ENCODE measurements at places on chromosomes 11 and 22.

GRCh38 chr22:46546466-46547178, 9.2 kb upstream of the CELSR1 start:
- no peak for DNase-seq

DNA sequence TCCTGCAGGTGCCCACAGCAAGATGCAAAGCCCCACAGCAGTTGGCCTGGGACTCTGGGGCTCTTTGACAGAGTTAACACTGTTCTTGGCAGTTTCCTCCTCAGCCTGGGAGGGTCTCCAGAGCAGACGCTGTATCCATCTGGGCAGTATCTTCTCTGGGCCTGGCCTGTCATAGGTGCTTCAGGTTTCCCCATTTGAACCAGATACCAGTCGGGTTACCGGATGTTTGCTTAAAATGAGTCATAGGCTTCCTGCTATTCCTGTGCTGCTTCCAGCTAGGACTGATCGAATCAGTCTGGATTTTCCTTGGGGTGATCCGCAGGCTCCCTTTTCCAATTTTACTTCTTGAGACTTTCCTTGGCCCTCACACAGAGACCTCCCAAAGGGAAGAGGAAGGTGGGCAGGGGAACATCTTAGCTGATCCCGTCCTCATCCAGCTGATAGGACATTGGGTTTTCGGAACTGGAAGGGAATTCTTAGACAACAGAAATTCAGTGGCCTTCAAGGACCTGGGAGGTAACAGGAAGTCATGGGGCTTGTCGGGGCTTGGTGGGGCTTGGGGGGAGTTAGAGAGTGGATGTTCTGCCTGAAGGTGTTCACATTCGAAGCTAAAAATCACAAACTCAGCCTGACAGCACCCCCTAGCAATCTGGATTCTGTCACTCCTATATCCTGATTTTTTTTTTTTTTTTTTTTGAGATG, 2.4 kb upstream of the RANGAP1 start:
- no peak for DNase-seq

- no peak for DNase-seq
These were observed 94.9 kb downstream of the SLC17A6 start for GRCh38 chr11:22433094-22433455.

DNA sequence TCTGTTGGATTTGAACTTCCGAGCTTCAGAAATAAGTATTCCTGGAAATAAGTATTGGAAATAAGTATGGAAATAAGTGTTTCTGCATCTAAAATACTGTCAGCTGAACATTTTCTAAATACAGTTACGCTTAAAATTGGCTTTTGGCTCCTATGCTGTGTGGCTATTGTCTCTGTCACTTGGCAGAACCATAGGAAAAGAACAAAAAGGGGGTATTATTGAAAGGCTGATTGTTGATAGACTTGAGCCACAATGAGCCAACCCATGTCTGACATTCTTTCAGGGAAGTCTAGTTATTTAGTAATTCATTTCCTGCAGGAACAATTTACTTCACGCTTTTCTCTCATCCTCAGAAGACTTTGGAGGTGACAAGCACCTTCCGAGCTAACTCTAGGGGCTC, 32.5 kb upstream of the LARGE1 start:
- DNase-seq: no peak

DNA sequence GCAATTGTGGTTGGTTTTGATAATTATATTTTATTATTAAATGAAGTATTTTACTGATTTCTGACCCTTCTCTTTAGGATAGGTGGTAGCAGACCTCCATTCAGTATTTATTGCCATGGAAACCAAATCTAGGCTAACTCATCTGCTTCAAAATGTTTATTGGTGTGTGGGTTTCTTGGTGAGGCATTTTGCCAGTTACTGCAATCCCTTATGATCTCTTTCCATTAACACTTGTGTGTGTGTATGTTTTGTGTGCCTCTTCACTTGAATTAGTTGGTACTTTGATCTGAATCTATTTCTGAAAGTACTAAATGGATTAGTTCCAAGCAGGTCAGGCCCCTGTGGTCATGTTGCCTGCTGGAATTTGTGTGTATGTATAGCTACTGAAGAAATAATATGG, 184.4 kb upstream of the C11orf87 start:
- DNase-seq: no peak

DNA sequence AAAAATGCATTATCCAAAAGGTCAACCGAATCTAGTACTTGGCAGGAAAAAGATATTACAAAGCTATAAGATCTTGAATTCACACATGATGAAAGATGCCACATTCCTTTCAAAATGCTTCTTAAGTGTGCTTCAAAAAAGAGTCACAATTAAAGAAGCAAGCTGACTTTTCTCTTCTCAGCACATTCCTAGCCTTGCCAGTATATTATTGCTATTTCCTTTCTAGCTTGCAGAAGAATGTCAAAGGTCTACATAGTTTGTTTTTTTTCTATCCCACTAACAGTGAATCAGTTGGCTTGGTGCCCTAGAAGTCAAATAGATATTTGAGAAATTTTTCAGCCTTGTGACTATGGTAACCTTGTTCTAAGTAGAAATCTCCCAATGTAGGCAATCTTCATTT, 56.8 kb downstream of the GUCY1A2 start:
- no peak for DNase-seq

All from thymus (tissue), 14 donors.